A549 (cell line): ENCODE measurements at places on chromosomes 2 and 18.

GRCh38 chr2:167924556-167924955 is 322.8 kb downstream of the STK39 start:
- DNase-seq: no peak

DNA sequence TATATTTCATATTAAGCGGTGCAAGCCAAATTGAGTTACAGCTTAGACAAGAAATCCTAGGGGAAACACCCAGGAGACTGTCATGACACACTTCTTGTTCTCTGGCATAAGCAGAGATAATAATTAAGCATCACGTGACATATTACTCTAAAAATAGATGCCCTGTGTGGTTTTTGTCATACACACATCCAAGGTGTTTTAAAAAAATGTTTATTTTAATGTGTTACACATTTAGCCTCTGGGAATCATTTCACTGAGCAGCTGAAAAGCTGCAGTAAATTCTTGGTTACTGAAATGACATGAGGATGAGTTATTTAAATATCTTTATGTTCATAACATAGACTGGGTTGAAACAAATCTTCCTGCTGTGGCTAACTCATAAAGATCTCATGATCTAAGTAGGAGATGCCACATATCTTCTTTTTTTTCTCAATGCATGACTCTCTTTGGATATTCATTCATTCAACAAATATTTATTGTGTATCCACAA is 38.0 kb upstream of the ERMN start:
- DNase-seq: no peak

DNA sequence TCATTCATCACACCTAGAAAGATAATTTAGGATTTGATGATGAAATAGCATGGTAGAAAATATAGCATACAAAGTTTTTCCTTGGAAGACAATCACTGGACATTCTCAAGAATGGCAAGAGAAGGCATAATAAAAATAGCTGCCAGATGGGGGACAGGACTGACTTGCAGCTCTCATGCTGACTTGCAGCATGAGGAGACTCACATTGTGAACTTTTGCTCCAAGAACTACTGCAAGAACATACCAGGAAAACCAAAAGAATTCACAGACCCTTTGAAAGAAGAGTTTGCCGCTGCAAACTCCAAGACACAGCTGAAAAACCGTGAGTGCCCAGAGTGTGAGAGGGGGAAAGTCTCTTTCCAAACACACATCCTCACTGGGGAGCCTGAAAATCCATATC is 47.0 kb downstream of the CRYGD start:
- no peak for DNase-seq

- DNase-seq: no peak
Measured at GRCh38 chr2:139645617-139646016, 865.4 kb upstream of the NXPH2 start.

DNA sequence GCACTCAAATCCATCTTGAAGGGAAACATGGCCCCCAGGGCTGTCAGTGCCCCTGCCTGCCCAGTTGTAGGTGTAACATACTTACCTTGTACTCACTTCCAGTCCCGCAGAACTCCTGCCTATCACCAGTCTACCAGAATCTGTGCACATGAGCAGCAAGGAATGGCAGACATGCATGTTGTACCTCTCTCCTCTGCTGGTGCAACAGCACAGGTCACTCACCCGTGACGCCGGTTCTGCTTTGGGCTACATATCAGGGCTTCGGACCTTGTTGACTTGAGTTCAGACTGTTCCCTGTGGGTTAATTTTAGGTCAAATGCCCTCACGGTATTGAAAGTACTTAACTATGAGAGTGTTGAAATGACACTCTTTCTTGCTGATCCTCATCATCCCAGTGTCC is 215.7 kb downstream of the TPGS2 start:
- no peak for DNase-seq

- DNase-seq: no peak
Measured at GRCh38 chr2:120596191-120596811, 139.4 kb upstream of the GLI2 start.

GRCh38 chr2:235494716-235495372 is 1.0 kb downstream of the AGAP1 start:
- DNase-seq: no peak

DNA sequence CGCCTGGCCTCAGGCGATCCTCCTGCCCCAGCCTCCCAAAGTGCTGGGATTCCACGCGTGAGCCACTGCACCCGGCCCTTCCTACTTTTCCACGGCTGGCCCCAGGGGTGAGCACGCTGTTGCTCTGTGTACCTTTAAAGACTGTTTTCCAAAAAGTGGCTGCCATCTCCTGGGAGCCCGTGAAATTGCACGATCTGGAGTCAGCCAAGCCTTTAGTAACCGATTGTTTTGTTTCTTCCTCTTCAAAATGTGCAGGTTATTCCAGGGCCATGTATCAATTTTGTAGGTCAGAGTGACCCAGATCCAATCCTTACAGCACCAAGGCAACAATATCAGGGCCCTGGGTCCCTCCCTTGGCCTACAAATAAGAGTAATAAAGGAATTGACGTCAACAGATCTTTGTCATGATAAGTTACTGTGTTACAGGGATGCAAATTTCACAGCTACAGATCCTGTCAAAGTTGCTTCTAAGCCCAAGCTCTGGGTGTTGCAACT is 135.6 kb upstream of the ZNF236 start:
- DNase-seq: peak; percentile 49
